ENCODE measurements at places on chromosomes 6 and 20. TPM values are rescaled to one million over a fixed set of nuclear protein-coding genes. Genes with fewer than 3 reads are reported as not detected.
A peak's percentile ranks its signal among the peaks of the same experiment; 100 is the strongest.

KHDC1L gene
- total RNA-seq, result not detected

DNA sequence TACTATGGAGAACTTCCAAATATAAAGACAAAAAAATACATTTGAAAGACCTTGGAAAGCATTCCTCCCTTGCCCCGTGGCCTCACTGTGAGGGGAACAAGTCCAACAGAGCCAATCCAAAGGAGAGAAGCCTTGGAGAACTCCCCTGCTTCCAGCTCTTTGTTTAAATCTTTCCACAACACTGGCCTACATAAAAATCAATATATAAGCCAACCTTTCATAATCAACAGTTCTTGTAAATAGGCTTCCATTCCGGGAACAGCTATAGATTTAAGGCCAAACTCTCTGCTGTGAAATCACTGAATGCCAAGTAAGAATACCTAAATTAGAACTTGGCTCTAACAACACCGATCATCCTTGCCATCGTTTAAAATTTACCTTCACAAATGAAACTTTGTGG is 242.1 kb downstream of the HACE1 start:
- DNase-seq, result no peak

FAM209A gene
- total RNA-seq, result 0.43 TPM

- DNase-seq, result no peak
Measured at GRCh38 chr6:10793695-10794094, 44.6 kb downstream of the MAK start.

DNA sequence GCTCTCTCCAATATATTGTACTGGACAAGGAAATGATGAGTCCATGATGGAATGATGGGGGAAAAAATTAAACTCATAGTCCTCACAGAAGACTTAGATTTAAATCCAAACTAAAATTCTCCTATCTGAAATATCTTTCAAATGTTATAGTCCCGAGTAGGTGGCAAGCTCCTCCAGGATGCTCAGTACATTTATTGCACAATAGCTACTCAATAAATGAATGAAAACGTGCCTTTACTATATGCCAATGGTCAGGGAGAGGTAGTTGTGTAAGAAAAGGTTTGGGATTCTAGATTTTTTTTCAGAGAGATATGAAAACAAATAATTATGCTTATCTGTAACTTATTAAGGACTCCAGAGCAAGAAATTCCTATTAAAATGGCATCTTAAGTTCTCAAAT is 32.8 kb downstream of the HS3ST5 start:
- DNase-seq, result no peak

HLA-DRA gene
- 101 TPM for total RNA-seq

DNA sequence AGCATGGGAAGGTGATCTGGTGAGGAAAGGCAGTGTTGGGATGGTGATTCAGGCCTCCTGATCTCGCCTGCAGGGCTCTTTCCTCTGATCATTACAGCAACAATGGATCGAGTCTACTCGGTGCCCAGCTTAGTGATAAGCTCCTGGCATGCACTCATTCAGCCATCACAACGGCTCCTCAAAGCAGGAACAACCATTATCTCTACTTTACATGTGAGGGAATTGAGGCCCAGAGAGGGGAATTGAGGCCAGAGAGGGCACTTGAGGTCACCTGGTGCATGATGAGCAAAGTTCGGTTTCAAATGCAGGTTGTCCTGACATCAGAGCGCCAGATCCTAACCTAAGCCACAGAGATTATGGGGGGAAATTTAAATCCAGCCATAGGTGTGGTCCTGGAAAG is 42.0 kb upstream of the BPIFA2 start:
- DNase-seq, result no peak

ZNF512B gene
- total RNA-seq, result 11.2 TPM

- DNase-seq, result no peak
Measured at GRCh38 chr6:22073516-22074198, 223.2 kb downstream of the PRL start.

GRCh38 chr20:3070725-3071124 is 695 bp upstream of the OXT start:
- peak; percentile 5 for DNase-seq

MROH8 gene
- total RNA-seq, result 3.6 TPM

DNA sequence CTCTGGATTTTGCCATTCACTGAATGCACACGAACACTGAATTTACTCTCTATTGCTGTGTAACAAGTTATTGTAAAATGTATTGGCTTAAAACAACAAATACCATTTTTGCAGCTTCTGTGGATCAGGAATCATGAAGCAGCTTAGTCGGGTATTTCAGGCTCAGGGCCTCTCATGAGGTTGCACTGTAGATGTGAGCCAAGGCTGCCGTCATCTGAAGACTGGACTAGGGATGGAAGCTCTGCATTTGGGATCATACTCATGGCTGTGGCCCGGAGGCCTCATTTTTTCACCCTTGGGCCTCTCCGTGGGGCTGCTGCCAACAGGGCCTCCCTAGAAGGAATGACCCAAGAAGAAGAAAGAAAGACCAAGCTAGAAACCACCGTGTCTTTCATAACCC is 492.4 kb upstream of the CDH4 start:
- no peak for DNase-seq

GRCh38 chr6:28643017-28643740 is 117.5 kb downstream of the GPX5 start:
- no peak for DNase-seq

GRCh38 chr20:44600758-44601201 is 18.4 kb downstream of the PKIG start:
- peak; percentile 90 for DNase-seq

UBD gene
- total RNA-seq, result 0.24 TPM

DNA sequence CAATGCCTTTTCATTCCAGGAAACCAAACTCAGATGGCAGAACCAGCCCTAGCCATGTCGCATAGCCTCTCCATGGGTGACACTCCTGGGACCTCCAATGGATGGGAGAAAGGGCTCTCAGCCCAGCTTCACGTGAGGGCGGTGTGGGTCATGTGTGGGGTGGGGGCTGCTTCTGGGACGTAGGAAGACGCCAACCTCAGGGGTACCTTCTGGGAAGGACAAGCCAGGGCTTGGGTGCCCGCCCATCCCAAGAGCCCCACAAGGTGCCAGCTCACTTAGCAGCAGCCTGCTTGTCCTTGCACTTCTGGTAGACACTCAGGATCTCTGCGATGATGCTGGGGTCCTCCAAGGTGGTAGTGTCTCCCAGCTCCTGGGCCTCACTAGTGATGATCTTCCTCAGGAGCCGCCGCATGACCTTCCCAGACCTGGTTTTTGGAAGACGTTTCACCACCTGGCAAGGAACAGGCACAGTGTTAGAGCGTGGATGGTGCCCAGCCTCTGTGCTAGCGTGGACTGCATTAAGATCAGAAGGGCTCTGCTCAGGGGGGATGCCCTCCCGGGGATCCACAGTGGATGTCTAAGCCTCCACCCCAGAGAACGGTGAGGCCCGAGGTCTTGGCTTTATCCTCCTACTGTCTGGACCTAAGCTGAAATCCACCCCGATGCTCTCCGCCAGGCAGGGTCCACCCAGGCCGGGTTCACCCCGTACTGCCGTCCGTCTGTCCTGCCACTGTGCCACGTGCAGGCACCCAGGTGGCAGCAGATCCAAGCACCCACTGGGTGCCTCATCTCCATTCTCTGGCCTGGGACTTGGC is 15.1 kb upstream of the APMAP start:
- DNase-seq, result peak; percentile 73

SDC4 gene
- total RNA-seq, result 85.7 TPM

VGLL2 gene
- not detected for total RNA-seq

DNA sequence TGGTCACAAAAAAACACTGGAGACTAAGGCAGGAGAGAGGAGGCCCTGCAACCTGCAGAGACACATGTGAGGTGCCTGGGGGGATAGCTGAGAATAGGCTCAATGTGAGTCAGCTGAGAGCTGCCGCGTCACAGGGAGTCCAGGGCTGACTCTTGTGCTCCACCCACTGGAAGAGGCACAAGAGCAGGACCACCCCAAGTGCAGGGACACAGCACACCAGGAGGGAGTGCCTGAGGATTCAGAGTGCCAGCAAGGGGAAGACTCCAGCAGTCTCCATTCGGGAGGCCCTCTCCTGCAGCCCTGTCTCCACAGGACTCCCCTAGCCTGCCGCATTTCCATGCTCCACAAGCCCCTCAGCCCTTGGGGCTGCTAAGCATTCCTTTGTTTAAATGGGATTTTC is 105.5 kb downstream of the HUS1B start:
- DNase-seq, result no peak

GRCh38 chr6:144617191-144617590 is 332.1 kb downstream of the UTRN start:
- DNase-seq, result no peak

DNA sequence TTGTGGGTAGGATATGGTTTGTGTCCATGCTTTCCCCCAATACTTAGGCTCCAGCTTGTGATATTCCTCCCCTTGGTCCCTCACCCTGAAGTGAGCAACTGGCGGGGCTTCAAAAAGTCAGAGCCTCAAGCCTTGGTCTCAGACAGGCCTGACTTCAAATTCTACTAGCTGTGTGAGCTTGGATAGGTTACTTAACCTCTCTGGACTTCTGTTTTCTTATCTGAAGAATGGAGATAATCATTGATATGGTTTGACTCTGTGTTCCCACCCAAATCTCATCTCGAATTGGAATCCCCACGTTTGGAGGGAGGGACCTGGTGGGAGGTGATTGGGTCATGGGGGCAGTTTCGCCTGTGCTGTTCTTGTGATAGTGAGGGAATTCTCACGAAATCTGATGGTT is 94.9 kb upstream of the CD83 start:
- DNase-seq, result no peak

DNA sequence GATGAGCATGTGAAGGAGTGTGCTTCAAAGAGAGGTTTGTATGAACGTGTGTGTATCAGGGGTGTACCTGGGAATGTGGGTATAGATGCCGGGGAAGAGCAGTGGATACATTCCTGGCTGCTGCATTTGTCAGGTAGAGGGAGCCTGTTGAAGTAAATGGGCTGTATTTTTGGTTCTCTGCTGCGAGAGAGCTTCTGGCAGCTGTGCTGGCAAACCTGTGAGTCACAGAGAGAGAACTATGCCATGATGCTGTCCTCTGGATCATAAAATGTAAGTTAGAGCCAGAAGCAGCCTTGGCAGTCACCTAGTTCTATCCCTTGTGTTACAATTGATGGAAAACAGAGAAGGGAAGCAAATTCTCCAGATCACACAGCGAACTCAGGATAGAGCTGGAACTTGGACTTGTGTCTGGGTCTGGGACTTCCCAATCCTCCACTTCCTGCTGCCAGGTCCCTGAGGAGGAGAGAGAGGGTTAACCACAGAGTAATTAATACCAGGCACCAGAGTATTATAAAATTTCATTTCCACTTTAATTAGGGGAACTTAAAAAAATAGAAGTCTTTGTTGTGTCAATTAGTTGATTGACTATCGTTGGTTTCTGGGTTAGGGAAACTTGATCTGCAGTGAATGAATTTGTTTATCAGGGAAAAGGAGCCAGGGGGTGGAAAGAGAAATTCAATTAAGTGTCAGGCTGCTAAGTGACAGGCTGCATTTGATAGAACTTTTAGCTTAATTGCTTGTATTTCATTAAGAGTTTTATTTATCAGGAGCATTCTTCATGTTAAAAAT is 41.1 kb upstream of the GTSF1L start:
- DNase-seq, result no peak

GRCh38 chr20:2132461-2132901 is 30.9 kb downstream of the STK35 start:
- no peak for DNase-seq

- DNase-seq, result no peak
Measured at GRCh38 chr6:36827261-36828079, 11.8 kb downstream of the CPNE5 start.
